ENCODE measurements at places on chromosomes 12 and 14. TPM values are rescaled to one million over a fixed set of nuclear protein-coding genes. Genes with fewer than 3 reads are reported as not detected.

- no peak for DNase-seq
Observed at GRCh38 chr12:29867823-29868222, 84.1 kb upstream of the TMTC1 start.

- DNase-seq, result no peak
Observed at GRCh38 chr14:88668448-88669116, 105.7 kb downstream of the ZC3H14 start.

DNA sequence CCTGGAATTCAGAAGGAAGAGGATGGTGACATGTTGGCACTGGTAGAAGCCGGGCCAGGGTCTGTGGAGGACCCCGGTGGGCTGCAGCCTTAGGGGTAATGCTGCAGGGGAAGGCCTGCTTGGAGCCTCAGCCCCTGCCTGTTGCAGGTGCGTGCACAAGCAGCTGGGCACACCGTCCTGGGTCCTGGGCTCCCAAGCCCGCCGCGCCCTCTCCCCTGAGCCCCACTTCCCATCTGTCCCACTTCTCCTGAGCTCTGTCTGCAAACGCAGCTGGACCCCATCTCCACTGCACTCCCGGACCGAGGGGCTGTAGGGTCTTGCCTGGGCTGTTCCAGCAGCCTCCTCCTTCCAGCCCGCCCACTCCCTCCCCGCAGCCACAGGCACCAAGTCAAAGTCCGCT, 116.8 kb downstream of the GLT1D1 start:
- no peak for DNase-seq

The RASSF9 gene
- total RNA-seq, result 0.87 TPM

The PLEKHG7 gene
- total RNA-seq, result not detected

DNA sequence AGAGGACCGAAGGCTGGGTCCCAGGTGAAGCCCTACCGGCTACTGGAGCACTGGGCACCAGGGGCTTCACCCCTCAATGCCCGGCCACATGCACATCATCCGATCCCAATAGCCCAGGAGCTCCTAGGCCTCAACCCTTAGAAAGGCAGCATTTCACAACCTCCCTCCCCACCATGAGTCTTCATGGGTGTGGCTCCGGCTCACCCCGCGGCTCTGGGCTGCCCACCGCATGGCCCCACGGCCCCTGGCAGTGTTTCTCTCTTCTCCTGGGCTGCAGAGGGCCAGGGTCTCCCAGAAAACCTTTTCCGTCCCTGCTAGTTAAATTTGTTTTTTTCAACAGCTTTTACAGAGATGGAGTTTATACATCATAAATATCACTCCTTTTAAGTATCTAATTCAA, 28.6 kb upstream of the DLK1 start:
- no peak for DNase-seq

GRCh38 chr12:102539651-102540553, 59.5 kb upstream of the IGF1 start:
- no peak for DNase-seq

The LRFN5 gene
- 1.4 TPM for total RNA-seq

GRCh38 chr12:12290206-12290605, 23.4 kb upstream of the LRP6 start:
- DNase-seq, result no peak

DNA sequence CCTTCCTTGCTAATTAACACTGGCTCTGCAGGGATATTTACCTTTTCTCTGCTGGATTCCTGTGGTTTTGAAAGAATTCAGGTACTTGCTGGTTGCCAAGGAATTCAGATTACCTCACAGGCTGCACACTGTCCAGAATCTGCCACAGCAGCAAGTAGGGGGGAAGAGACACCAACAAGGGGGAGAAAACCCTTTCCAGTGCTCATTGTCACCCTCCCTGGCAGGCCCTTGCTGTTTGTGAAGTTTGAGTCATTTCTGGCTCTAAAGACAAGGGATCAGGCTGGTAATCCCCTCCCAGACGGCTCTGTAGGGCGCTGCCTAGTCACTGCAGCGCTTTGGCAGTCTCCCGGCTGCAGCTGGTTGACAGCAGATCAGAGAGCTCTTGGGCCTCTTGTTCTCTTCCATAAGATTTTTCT, 50.8 kb downstream of the TTLL5 start:
- no peak for DNase-seq

The TMTC1 gene
- total RNA-seq, result 1.2 TPM

The RFX4 gene
- total RNA-seq, result not detected

DNA sequence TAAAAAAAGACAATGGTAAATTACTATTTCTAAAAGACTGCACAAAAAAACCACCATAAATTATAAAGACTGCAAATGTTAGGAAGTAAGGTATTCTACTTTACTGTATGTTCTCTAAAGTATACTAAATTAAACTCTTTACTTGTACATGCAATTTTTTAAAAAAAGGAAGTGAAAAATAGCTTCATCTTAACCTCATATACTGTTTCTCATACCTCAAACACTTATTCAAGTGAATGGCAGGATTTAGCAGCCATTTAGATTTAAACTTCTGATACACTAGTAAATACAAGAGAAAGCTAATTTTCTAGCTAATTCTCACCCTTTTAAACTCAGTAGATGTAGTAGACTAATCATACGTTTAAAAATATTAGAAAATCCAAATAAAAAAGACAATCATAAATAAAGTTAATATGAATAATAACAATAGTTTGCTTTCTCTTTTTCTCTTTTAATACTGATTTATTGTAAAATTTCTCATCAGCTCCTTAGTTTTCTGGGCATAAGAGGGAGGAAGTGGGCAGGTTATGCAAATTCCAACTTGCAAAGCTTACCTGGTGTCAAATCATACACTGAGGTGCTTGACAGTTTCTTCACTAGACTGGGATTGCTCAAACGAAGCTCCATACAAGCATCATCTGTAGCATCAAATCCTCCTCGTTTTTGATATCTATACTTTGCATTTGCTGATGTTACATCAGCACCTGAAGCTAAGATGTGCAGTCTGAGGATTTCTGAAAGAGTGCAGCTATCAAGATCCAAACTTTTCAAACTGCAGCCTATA, 71.0 kb upstream of the CFL2 start:
- no peak for DNase-seq

The CLEC6A gene
- total RNA-seq, result not detected

DNA sequence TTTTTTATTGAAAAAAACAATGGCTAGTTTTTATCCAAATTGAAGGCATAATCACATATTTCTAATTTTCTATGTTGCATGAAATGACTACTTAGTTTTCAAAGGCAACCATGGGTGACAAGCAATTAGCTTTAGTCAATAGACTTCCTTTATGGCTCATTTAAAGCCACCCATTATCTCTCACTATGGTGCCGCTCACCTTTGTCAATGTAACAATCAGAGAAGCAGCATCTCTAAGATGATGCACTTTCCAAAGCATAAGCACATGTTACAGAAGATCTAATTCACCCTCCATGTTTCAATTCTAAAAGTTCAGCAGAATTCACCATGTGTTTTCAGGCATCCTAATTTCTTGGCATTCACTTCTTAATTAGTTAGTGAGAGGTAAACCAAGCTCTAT, 166.6 kb upstream of the RPL10L start:
- no peak for DNase-seq

DNA sequence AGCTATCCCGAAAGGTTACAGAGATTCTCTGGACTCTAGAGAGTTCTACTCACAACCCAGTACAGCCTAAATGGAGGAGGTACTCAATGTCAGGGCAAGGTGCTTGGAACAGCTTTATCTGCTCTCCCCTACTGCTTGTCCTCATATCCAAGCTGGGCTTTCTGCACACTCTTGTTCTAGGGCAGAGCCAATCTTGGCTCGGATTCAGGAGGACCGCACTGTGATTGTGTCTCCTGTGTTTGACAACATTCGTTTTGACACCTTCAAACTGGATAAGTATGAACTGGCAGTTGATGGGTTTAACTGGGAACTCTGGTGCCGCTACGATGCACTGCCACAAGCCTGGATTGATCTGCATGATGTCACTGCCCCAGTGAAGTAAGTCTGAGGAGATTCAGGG, 25.0 kb downstream of the GALNT8 start:
- DNase-seq, result no peak

- no peak for DNase-seq
Observed at GRCh38 chr12:33994857-33995808, 27.2 kb upstream of the ALG10 start.

- DNase-seq, result no peak
Observed at GRCh38 chr12:3520711-3521110, 29.7 kb downstream of the PRMT8 start.

The KRT78 gene
- total RNA-seq, result not detected

- DNase-seq, result no peak
Observed at GRCh38 chr12:128976120-128976738, 123.0 kb downstream of the GLT1D1 start.

The CIROP gene
- total RNA-seq, result not detected

- no peak for DNase-seq
Observed at GRCh38 chr12:103313894-103314293, 181.9 kb downstream of the C12orf42 start.

GRCh38 chr14:105853907-105854599, 327.7 kb downstream of the TMEM121 start:
- no peak for DNase-seq
